ENCODE measurements at places on chromosomes 5 and 9. TPM values are rescaled to one million over a fixed set of nuclear protein-coding genes. Genes with fewer than 3 reads are reported as not detected.

GRCh38 chr9:71592400-71592799 lies 175.9 kb downstream of the CEMIP2 start:
- DNase-seq = no peak

DNA sequence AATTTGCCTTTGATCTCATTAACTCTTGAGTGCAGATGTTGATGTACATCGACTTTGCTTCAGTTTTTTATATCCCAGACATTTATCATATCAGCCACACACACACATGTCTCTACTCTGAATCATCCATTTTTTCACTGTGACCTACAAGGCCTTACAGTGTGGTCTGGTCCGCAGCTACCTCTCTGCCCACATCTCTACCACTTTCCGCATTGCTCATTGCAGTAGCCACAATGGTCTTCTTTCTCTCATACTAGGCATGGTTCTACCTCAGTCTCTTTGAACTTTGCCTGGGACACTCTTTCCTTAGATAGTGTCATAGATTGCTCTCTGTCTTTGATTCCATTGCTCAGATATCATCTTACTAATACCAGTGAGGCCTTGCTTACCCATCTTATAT lies 87.9 kb upstream of the FSD1L start:
- DNase-seq = no peak

DNA sequence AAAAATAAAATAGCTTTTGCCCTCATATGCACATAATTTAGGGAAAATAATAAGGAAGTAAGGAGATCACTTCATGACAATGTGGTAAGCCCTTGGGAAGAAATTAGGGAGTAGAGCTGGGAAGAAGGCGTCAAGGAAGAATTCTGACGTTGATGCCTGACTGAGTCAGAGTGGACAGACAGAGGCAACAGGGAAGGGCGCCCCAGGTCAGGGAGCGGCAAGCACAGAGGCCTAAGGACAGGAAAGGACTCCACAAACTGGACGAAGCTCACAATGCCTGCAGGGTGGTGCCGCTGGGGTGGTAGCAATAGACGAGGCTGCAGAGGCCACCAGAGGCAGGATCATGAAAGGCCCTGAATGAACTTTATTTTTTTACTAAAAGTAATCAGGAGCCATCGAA lies 7.6 kb downstream of the DRD1 start:
- DNase-seq = no peak

DNA sequence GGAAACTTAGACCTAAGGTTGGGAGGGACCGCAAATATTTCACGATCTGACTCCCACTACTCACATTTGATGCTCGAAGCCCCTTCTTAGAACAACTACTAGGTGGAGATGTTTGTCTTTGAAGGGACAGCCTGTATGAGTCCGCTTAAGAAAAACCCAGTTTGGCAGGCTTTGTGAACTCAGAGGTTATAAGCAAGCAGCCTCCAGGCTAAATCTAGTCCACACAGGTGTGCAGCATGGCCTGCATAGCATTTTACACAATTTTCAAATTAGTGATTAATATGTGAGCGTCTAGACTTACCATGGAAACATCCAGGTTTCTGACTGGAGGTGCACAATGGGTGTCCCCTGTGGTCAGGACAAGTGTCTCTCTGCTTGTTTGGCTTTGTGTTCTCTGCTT lies 127.1 kb downstream of the KIF4B start:
- DNase-seq = no peak

- DNase-seq = no peak
Observed at GRCh38 chr5:169431386-169431785, 130.4 kb upstream of the SLIT3 start.

DNA sequence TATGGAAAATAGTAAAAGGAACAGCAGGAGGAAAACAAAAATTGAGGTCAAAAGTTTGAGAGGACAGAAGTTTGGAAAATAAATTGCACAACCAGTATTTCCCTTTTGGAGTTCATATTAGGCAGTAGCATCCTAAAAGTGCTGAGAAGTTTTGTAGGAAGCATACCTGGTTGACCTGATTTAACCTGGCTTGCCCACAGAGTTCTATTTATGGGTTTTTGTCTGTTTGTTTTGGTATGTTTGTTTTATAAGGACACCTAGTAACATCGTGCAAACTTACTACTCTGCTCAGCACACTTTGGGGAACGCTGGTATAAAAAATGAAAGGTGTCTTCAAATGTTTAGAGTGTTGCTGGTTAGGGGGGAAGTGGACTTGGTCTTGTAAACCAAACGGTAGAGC lies 15.1 kb downstream of the ADRB2 start:
- DNase-seq = no peak

- DNase-seq = no peak
Observed at GRCh38 chr5:57128325-57128724, 45.5 kb upstream of the GPBP1 start.

DNA sequence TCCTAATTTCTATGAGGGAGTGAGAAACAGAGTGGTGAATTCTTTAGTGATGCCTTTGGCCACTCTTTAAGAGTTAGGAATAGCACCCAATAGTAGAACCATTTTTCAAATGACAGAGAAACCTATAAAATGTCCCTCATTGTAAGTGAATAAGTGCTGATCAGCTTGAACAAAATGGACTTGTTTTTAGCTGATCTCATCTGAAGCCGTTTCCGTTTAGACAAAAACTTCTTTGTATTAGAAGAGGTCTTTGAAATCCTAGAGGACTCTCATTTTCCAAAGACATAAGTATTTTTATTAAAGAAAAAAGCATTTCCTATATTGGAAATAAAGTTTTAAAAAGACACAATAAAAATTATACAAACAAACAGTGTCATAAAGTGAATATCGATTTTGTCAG lies 273.9 kb downstream of the ARHGEF28 start:
- no peak for DNase-seq

The SHC3 gene
- total RNA-seq = 2.3 TPM

The TTC33 gene
- total RNA-seq = 11.3 TPM

The PTPDC1 gene
- total RNA-seq = 7.6 TPM

The REEP2 gene
- total RNA-seq = 2.5 TPM

The SGCD gene
- total RNA-seq = not detected

The TAF9 gene
- 74.2 TPM for total RNA-seq

Data from Calu3 (cell line).